ENCODE measurements at places on chromosomes 2 and 18.

- DNase-seq: no peak
Measured at GRCh38 chr2:77232909-77233425, 289.2 kb downstream of the LRRTM4 start.

GRCh38 chr18:34697233-34697632 is 12.9 kb upstream of the DTNA start:
- no peak for DNase-seq

- DNase-seq: no peak
Measured at GRCh38 chr18:68024716-68025115, 508.2 kb upstream of the DSEL start.

GRCh38 chr18:48300463-48300961 is 108.7 kb downstream of the ZBTB7C start:
- no peak for DNase-seq

- DNase-seq: no peak
Measured at GRCh38 chr2:61967262-61967661, 61.8 kb downstream of the COMMD1 start.
